Globus pallidus (tissue), 1 donor: ENCODE measurements at places on chromosomes 2 and 18.

DNA sequence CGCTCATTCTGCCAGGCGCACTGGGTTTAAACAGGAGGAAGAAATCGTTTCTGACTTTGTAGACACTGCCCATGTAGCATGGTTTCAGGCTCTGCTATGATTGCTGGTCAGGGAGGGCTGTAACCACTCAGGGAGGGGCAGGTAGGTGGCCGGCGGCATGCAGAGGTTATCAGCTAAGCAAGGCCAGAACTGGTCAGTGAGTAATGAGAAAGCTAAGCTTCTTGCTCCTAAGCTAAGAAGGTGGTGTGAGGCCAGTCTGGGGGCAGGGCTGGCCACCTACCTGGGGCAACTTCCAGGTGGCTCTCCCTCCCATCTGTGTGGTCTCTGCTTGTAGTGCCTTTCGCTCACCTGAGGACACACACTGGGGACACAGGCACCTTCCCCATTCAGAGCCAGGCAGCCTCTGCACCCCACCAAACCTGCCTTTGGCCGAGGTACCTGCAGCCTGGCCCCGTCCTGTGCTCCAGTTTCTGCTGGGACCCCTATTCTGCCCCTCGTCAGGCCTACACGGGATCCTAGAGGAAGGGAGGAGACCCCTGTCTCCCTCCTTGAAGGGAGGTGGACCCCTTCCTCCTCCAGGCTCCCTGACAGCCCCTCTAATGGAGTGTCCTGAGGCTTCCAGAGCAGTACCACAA, 195.9 kb downstream of the SEPTIN10 start:
- DNase-seq = no peak

- DNase-seq = no peak
These were observed 191.4 kb downstream of the MBD2 start for GRCh38 chr18:54033052-54033451.

GRCh38 chr2:27809761-27810241, 38.3 kb downstream of the MRPL33 start:
- no peak for DNase-seq

GRCh38 chr2:221075203-221075602, 496.9 kb downstream of the EPHA4 start:
- no peak for DNase-seq

GRCh38 chr2:176117162-176117822, 714 bp downstream of the HOXD10 start:
- no peak for DNase-seq

GRCh38 chr18:11368020-11368419, 218.7 kb upstream of the PIEZO2 start:
- DNase-seq = no peak

DNA sequence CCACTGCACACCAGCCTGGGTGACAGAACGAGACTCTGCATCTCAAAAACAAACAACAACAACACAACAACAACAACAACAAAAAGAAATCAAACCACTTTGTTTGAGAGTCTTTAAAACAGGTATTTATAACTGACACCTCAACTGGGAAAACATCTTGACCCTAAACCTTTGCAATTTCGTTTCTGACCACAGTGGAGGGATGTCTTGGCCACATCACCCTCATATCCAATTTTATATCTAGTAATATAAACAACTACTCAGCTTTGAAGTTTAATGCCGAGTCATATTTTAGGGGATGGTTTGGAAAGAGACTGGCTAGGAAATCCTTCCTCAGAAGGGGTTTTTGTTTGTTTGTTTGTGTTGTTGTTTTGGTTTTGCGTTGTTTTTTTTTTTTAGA, 37.8 kb upstream of the RMDN2 start:
- no peak for DNase-seq

DNA sequence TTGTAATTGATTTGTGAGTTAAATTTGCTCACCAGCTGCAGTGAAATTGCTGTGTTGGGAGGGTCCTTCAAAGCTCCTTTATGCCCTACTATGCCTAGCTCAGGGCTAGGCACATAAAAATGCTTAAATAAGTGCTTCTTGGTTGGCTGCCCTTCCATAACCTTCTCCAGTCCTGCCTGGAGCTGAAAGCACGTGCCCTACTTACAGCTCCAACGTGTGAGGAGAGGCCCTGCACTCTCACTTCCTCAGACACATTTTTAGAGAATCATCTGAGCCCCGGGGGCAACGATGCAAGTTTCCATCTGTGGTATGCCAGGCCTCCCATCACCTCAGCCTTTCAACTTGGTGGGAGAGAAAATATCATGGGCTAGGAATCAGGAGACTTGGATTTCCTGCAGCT, 202.7 kb downstream of the BCL11A start:
- DNase-seq = no peak

DNA sequence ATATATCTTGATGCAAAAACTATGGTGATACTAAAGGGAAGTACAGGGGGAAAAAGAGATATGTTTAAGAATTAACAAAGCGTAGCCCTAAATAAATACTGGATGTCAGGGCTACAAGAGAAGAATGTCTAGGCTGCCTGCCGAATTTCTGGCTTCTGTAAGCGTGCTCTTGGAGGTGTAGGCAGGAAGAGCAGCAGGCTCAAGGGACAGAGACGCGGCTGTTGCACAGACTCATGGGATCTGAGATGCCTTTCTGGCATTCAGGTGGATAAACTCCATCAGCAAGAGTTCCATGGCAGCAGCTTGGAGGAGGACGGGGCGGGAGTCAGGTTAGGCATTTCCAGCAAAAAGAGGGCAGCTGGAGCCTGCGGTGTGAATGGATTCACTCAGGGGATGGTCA, 123.2 kb upstream of the TWIST2 start:
- no peak for DNase-seq

- no peak for DNase-seq
These were observed 260.1 kb downstream of the TWIST2 start for GRCh38 chr2:239107936-239108335.

DNA sequence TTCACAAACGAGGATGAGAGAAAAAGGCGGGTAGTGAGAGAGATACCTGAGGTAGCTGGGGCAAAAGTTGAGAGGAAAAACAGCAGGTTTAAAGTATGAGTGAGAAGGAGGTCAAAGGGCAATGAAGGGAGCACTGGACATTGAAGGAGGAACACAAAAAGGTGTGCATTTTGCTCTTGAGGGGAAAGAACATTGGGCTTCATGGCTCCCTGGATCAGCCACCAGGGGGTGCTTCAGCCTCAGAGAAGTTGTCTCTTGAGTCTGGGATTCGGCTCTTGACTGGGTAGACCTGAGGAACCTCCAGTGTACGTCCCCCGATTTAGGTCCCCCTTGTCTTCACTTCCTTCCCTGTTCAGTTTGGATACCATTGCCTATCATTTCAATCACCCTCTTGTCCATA, 128.5 kb downstream of the RAPGEF4 start:
- peak; percentile 52 for DNase-seq

DNA sequence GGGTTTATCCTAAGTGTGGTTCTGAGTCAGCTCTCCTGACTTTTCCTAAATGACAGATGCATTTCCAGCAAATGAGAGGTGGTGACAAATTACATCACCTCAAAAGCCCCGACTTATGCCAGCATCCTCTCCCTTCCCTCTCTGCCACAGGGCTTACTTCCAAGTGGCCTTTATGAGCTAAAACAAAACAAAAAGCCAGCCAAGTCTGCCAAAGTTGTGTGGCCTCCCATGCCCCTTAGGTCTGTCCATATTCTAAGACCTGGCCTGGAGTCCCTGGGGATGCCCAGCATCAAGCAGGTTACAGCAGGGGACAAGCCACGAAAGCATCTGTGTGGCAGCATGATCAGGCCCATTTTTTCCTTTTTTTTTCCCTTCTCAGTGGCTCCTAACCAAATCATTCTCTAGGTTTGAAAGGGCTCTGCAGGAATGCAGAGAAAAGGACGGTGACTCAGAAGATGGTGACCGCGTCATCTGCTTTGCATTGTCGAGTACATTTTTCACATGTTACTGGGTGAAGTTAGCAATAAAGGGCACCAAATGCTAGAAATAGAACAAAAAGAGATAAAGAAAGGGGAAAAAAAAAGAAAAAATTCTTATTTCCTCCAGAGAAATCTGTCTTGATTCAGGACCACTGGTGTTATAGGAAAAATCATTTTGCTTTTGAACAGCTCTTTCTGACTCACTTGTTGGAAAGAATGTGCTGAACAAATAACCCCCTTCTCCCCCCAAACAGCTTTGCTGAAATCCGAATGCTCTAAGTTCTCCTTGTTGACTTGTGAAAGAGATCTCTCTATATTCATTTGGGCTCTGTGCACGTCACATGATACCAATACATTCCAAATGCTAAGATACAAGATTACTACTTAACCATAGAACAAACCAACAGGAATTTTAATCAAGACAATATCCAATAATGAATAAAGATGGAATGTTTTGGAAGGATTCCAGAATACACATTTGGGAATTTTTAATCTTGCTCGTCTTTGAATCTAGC, 178.7 kb downstream of the EN1 start:
- DNase-seq = no peak

- no peak for DNase-seq
These were observed 25.3 kb downstream of the PREPL start for GRCh38 chr2:44335806-44336538.

DNA sequence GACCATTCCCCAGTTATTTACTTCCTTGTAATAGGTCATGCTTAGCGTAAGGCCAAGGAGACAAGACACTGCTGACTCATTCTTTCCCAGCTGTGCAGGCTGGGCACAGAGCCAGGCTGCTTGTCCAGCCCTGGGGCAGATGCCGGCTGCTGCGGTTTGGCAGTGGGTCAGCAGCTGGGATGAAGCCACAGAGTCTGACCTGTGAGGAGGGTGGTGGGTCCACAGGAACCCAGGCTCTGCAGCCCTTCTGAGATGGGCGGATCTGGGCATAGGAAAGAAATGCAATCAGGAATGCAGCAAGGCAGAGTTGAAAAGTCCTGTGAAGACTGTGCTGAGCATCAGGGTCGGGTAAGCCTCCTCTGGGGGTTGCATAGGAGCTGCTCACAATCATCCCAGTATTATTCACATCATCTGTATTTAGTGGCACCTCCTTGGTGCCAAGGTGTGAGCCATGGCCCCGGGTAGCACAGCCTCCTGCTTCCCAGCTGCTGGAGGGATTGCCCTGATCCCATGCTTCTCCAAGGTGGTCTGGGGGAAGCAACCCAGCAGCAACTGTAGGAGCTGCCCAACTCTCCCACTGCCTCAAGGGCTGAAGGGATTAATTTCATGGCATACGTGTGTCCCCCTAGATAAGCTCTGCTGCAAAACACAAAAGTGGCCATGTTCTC, 139.0 kb downstream of the DDX1 start:
- peak; percentile 94 for DNase-seq

- DNase-seq = no peak
These were observed 29.2 kb downstream of the SPATS2L start for GRCh38 chr2:200335657-200336056.

DNA sequence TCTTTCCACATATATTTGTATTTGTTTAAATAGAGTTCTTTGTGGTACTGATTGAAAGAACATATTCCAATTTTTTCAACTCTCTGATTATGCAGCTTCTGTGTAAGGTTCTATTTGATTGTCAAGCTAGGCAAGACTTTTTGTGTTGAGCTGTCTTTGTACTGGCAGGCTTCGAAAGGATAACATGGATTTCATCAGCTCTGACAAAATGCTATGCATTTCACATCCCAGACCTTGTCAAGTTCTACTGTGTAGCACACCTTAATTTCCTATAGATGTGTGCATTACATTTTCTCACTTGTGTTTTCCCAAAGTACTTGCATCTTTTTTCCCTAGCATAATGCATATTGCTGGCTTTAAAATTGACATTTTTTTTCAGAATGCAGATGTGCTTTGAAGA, 555.0 kb upstream of the GYPC start:
- DNase-seq = no peak

- DNase-seq = no peak
These were observed 100.2 kb downstream of the TNS1 start for GRCh38 chr2:217902379-217903141.

DNA sequence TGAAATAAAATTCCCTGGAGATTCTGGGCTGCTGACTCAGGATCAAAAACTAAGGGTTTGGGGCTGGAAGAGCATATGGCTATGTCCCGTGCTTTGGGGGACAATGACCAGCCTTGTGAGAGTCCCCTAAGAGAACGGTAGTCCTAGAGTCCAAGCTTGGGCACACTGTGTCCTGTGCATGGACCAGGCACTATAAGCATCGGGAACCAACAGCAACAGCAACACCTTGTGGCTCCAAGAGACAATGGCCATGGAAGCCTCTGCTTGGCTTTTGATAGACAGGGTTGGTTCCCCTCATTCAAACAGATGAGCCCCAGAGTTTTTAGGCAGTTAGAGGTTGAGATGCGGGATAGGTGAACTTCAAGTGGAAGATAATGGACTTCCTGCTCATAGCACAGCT, 294.4 kb upstream of the CHAC2 start:
- DNase-seq = no peak

DNA sequence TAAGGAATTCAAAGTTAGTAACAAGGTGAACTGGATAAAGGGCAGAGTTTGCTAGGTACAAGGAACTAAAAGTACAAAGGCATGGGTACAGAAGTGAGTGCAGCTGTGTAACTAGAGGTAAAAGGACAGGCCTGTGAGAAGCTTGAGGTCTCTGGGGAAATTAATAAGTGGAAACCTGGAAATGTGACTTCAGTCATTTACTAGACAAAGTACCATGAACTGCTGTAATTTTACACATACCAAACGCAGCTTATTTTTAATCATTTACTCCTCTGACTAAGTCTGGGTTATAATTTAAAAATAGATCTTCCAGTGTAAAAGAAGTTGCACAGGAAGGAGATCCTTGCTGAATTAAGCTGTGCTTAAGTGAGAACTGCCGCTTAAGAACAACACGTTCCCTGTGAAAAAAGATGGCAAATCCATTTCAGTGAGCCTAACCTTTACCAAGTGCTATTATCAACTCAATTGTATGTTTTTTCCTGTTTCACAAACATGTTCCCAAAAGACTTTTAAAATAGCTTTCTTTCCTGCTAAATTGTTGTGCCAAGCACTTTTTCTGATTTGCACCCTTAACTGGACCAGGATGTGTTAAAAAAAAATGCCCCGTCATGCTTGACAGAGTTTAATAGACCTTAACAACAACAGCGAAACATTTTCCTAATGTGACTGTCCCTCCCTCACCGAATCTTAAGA, 44.3 kb downstream of the CALCRL start:
- no peak for DNase-seq

- DNase-seq = peak; percentile 46
These were observed 92.3 kb downstream of the LYPD1 start for GRCh38 chr2:132577686-132578085.

DNA sequence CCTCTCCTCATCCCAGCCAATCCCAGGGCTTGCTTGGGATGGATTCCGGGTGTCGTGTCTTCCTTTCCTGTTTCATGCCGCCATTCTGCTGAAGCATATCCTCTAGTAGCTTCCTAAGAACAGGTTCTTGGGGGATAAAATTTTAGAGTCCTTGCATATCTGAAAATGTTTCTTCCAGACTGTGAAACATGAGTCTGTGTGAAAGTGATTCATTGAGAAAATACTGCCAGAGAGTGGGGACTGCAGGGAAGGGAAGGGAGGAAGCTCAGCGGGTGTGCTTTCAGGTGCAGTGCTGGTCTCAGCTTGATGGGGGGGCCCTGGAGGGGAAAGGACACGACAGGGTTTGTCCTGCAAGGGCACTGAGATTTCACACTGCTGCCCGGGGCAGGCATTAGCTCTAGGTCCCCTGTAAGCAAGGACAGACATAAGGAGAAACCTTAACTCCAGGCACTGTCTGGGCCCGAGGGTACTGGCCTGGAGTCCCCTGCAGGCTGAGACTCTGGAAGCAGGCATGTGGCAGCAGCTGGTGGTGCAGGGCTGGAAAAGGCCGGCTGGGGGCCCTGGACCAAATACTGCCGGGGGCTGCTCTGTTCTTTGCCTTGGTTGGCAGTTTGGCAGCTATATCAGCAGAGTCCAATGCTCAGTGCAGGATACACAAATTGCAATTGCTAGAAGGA, 97.6 kb upstream of the HS6ST1 start:
- DNase-seq = no peak
